ENCODE measurements at places on chromosomes 5 and 9. TPM values are rescaled to one million over a fixed set of nuclear protein-coding genes. Genes with fewer than 3 reads are reported as not detected.

OR1L8 gene
- not detected for total RNA-seq

DNA sequence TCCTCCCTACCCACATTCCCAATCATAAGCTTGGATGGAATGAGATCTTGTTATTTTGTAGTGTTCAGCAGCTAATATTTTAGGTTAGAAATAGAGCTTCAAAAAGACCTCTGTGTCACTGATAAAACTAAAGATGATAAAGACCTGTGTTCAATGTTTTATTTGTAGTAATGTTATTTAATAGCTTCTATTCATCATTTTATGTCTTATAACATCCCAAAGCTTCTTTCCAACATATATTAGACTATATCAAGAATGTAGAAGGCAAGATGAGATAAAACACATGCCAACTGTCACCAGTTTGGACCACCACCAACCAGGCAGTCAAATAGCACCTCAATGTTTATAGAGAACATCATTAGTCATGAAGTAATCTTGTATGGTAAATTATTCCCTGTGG, 409.5 kb upstream of the ITGA1 start:
- H3K27me3 ChIP-seq: no peaks in the 10 kb centered on the region
- no peak for DNase-seq
- H3K4me1 ChIP-seq: no peaks in the 10 kb centered on the region
- H3K4me3 ChIP-seq: no peak overlapping the region
- no peaks in the 10 kb centered on the region for H3K36me3 ChIP-seq

DNA sequence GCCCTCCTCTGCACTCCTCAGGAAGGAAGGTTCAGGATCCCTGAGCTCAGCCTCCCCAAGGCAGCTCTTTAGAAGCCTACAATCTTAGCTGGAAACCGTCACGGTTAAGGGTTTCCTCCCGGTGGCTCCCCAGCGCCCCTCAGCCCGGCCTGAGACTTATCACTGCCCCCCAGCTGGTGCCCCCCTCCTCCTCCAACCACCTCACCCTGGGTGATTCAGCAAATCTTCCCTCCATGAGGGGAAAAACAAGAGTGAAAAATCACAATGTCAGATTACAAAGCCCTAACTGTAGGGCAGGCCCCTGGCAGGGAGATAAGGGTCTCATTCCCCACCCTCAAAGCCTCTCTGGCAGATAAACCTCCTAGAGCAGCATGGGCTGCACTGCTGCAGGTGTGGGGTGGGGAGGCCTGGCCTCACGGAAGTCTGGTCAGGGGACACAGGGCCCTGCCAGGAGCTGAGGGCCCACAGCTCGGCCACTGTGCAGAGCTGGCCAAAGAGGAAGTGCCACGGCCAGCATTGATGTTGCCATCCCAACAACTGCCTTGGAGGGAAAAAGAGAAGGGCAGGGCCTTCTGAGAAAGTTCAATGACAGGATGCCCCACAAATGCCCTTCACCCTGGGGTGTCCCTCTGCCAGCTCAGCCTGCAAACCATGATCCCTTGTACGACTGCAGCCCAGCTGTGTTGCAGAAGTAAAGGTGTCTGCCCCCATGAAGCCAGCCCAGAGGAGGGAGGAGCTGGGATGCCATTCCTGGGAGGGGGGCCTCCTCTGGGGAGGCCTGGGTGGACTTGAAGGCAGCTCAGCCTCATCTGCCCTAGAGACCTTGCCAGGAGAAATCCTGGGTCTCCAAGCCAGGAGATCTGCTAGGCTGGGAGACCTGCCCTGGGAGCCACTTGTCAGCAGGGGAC, 25.9 kb downstream of the GFI1B start:
- H3K27me3 ChIP-seq: peaks cover 57% of the 10 kb centered on the region
- DNase-seq: no peak
- H3K27ac ChIP-seq: no peak overlapping the region
- peaks cover 3% of the 10 kb centered on the region for H3K4me1 ChIP-seq
- H3K4me3 ChIP-seq: no peak overlapping the region

CNTNAP3 gene
- total RNA-seq: not detected

- H3K27me3 ChIP-seq: no peaks in the 10 kb centered on the region
- peaks cover 74% of the 10 kb centered on the region for H3K36me3 ChIP-seq
- no peak for DNase-seq
- peaks cover 11% of the 10 kb centered on the region for H3K4me1 ChIP-seq
- no peak overlapping the region for H3K4me3 ChIP-seq
- no peak overlapping the region for H3K27ac ChIP-seq
These were observed 142.9 kb downstream of the CDK5RAP2 start for GRCh38 chr9:120436983-120437475.

DNA sequence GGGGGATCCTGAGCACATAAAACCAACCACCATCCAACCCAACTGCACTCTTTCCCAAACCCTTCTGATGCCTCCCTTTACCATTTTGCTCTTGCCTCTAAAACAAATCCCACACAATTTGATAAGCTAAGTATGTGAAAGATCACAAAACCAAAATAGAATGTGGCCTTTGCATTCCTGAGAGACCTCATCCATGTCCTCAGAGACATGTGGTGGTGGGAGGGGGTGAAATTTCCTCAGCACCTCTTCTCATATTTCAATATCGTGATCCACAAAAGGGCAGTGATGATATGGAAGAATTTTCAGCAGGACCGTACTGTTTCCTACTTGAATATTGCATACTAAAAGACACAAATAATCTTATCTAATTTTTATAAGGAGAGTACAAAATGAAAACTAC, 423.3 kb downstream of the TLE1 start:
- H3K36me3 ChIP-seq: no peaks in the 10 kb centered on the region
- H3K4me1 ChIP-seq: no peaks in the 10 kb centered on the region
- H3K27ac ChIP-seq: no peak overlapping the region
- no peak overlapping the region for H3K4me3 ChIP-seq
- DNase-seq: no peak
- H3K27me3 ChIP-seq: no peaks in the 10 kb centered on the region

- no peak for DNase-seq
- H3K27ac ChIP-seq: no peak overlapping the region
- H3K27me3 ChIP-seq: no peaks in the 10 kb centered on the region
- no peak overlapping the region for H3K4me3 ChIP-seq
- H3K36me3 ChIP-seq: no peaks in the 10 kb centered on the region
These were observed 26.8 kb downstream of the ANKRD55 start for GRCh38 chr5:56206126-56206910.

- no peak for DNase-seq
- no peak overlapping the region for H3K4me3 ChIP-seq
- H3K27me3 ChIP-seq: no peaks in the 10 kb centered on the region
- H3K4me1 ChIP-seq: no peaks in the 10 kb centered on the region
- no peaks in the 10 kb centered on the region for H3K36me3 ChIP-seq
These were observed 625.5 kb downstream of the CHSY3 start for GRCh38 chr5:130529511-130530485.

GRCh38 chr9:110452227-110452801, 114.7 kb upstream of the TXNDC8 start:
- H3K27me3 ChIP-seq: no peaks in the 10 kb centered on the region
- no peaks in the 10 kb centered on the region for H3K4me1 ChIP-seq
- no peak overlapping the region for H3K27ac ChIP-seq
- no peak overlapping the region for H3K4me3 ChIP-seq
